ENCODE measurements at places on chromosomes 7 and 10.

- DNase-seq = no peak
These were observed 9.6 kb upstream of the NDUFB2 start for GRCh38 chr7:140686921-140687320.

DNA sequence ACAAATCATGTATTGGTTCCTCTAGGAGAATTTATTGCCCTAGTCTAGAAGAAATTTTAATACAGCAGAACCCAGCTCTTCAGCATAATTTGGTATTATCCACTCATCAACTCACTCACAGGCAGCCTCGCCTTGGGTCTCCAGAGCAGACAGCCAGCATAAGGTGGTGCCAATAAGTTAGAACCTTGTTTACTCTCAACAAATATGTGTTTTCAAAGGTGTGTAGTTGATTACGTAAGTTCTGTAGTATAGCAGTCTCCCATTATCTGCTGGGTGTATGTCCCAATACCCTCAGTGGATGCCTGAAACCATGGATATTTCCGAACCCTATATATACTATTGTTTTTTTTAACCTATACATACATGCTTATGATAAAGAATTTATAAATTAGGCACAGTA, 522.5 kb upstream of the LRRN3 start:
- DNase-seq = no peak

DNA sequence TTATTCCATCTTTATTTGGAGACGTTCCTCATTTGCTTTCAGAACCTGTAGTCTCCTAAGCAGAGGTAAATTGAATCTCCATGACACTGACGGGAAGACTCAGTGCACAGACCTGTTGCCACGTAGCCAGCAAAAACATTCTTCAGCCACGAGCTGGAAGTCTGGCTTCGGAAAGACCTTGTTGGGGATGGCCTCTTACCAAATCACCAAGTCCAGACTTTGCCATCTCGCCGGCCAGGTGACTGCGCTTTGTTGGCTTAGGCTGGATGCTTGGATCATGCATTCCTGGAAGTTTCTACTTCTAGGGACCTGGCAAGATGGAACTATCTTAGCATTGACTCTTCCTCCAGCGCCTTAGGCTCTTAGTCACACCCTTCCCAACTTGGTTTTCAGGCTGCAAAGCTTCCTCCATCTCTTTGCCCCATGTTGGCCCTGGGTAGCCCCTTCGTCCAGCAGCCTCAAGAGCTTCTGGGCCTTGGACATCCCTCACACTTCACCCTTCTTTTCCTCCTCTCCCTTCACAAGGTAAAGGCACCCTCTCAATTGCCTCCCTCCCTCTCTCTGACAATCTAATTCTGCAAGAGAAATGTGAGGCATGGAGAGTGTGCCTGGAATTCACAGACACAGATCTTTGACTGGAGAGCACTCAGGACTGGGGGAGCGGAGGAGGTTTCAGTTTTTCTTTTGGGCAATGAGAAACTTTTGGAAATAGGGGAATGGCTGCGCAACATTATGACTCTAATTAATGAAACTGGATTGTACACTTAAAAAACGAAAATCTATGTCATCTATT, 451.9 kb upstream of the MKI67 start:
- DNase-seq = no peak

DNA sequence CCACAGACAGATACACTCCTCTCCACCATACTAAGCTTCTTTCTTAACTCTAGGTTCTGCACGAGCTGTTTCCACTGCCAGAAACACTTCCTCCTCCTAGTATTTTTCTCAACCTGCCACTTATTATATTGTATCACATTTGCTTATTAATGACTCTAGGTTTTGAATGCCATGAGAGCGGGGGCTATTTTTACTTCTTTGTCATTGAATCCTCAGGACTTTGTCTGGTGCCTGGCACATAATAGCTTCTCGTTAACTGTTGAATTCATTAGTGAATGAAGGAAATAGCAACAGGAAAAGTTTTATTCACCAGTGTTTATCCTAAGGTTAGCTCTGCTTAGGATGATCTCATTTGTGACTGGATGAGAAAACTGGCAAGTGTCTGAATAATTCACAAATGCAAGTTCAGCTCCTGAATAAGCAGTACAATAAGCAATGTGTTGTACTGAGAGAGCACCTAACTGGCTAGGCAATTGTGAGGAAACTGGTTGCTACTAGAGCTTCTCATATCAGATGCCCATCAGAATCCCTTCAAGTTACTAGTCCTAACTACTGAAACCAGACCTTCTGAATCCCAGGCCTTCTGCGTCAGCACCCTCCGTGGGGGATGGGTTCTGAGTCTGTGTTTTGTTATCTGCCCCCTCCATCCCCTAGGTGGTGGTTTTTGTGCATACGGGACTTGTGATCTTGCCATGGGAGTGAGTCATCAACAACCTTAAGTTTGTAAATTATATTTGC, 92.7 kb downstream of the LSMEM1 start:
- no peak for DNase-seq

- DNase-seq = no peak
These were observed 496.6 kb downstream of the AUTS2 start for GRCh38 chr7:70094831-70095230.

DNA sequence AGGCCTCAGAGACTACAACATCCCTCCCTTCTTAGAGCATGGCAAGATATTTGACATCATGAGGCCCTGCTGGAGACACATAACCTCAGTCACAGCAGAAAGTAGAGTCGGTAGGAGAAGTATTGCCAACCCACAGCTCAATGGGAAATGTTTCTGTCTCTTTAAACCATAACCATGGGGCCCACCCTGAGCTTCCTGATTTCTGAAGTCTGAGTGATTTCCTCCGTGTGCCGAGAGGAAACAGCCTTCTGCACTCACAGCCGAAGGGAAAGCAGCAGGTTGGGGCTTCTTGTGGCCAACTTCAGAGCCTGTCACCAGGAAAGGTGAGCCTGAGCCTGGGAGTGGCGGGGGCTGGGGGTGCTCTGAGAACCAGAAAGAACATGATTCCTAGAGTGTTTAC, at the start of gene GIMAP1:
Gene GIMAP1 (plus strand): TSS at position 246 of the 400 bp plus-strand sequence. CDS start 2,435 bp downstream, outside the sequence.
- DNase-seq = no peak

GRCh38 chr7:78444267-78444666, 645.7 kb downstream of the PHTF2 start:
- no peak for DNase-seq

GRCh38 chr10:24873281-24873683, 79.1 kb downstream of the PRTFDC1 start:
- DNase-seq = peak; percentile 8

- DNase-seq = no peak
These were observed 129.0 kb upstream of the AGR3 start for GRCh38 chr7:17010637-17011300.

GRCh38 chr10:67156239-67156638, 230.4 kb downstream of the LRRTM3 start:
- DNase-seq = no peak

DNA sequence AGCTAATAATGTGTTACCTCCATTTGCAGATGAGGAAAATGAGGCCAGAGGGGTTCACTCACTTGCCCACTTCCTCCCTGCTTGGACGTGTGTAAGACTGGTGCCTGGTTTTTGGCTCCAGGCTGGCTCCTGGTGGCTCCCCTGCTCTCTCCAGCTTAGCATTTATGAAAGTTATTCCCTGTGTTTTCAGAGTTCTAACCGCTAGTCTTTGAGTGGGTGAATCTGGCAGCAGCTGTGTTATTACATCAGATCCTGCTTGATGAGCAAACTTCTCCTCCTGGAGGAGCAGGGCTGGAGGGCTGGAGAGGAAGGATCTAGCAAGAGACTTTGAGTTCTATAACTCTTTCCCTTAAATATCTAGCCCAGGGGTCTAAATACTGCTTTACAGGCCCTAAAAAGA, 80.9 kb upstream of the AGBL3 start:
- DNase-seq = no peak

DNA sequence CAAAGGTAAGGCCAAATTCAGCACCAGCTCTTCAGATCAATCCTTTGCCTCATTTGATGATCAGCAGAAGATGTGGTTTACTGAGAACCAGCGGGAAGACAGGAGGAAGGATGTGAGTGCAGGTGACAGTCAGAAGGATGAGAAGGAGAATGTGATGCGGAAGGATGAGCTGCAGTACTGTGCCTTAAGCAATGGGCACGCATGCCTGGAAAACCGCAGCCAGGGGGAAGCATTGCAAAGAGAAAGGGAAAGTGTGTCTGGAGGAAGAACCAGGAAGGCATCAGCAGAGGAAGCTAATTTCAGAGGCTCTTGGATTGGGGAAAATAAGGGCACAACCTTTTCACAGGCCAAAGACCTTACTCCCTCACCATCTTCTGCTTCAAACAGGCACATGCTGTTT, 25.7 kb downstream of the C10orf71 start:
- peak; percentile 13 for DNase-seq

GRCh38 chr7:1450987-1451386, 8.3 kb downstream of the MICALL2 start:
- DNase-seq = no peak

GRCh38 chr7:21086688-21087087, 300.0 kb upstream of the SP8 start:
- no peak for DNase-seq

GRCh38 chr7:49790209-49790608, 16.8 kb downstream of the VWC2 start:
- DNase-seq = no peak

DNA sequence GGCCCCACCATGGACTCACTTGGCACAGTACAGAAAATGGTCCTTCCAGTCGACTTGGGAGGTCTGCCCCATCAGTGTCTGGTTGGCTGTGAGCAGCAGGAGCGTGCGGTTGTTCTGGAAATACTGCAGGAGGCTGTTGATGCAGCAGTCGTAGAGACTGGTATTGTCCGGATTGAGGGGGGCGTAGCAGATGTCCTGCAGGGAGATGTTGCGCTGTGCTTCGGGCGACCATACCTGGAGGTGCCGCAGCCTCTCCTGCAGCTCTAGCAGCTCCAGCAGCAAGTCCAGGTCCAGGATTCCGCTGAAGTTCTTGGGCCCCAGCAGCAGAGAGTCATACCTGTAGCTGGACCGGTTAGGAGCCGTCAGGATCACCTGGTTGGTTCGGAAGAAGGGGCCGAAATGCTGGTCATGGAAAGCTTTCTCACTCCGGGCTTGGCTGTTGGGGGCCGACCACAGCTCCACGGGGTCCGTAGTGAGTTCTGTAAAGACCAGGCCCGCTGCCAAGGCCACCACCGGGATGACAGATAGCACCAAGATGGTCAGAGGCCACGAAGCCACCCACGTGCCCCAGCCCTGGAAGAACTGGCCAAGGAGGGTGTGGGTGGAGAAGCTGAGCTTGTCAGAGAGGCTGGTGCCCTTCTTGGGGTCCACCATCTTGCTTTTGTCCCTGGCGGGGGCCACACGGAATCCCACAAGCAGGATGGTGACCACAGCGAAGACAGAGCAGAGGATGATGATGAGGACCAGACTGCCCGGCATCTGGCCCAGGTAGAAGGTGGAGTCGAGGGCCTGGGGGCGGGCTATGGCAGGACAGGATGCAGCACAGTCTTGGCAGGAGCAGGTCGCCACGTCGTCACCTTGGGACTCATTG, 2.1 kb downstream of the NPC1L1 start:
- DNase-seq = no peak

- DNase-seq = peak; percentile 26
These were observed 189.8 kb downstream of the HECW1 start for GRCh38 chr7:43302211-43302711.

DNA sequence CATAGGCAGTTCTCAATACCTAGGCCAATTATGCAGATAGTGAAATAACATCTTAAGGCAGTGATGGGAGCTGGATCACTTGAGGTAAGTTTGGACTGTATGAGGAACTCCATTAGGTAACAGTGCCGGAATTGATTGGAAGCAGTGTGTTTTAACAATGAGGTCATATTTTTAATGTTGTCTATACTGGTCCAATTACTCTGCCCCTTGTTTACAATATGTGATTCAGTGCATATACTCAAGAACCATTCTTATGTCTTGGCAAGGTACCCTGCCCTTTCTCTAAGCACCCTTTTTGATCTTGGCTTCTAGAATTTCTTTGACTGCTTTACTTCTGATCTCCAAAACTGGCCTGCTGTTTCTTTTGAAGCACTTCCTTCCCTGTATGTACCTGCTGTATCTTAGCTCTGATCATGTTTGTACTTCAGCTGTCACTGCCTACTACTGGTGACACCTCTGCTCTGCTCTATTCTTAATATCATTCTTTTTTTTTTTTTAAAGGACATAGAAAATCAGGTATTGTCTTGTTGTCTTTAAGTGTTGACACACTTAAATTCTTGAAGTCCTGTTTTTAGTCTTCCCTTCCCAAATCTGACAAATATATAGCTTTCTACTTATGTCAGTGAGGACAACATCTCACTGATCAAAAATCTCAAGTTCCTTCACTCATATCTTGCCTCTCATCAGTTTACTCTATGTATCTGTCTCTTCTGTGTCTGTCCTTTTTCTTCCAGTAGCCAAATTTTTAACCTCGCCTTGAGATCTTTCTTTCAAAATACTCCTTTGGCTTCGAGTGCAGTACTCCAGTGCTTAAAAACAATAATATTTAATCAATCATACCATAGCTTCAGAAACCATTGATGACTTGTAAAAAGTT, 46.4 kb upstream of the RPA3 start:
- no peak for DNase-seq

GRCh38 chr10:33211106-33211878, 123.2 kb downstream of the NRP1 start:
- no peak for DNase-seq

- no peak for DNase-seq
These were observed 24.0 kb upstream of the HABP2 start for GRCh38 chr10:113528876-113529275.

GRCh38 chr10:6173203-6173602, 29.5 kb upstream of the PFKFB3 start:
- DNase-seq = peak; percentile 49

- no peak for DNase-seq
These were observed 277.6 kb downstream of the KCND2 start for GRCh38 chr7:120550494-120551048.

DNA sequence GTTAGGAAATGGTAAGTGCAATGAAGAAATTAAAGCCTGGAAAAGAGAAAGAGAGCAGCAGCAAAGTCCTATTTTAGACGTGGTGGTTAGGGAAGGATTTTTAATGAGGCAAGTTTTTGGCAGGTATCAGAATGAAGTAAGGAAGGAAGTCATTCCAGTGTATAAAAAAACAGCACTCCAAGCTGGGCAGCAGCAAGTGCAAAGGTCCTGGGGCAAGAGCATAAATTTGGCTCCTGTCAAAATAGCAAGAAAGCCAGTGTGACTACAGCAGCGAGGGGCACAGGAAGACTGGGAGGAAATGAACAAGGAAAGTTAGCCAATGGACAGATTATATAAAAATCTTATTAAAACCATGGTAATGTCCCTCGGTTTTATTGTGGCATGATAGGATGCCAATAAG, 90.2 kb downstream of the PPP1R3A start:
- DNase-seq = no peak

GRCh38 chr10:91022390-91022789, 101.5 kb upstream of the ANKRD1 start:
- no peak for DNase-seq

Measured in endothelial cell (in vitro differentiated cells).